ENCODE measurements at places on chromosomes 4 and X.

DNA sequence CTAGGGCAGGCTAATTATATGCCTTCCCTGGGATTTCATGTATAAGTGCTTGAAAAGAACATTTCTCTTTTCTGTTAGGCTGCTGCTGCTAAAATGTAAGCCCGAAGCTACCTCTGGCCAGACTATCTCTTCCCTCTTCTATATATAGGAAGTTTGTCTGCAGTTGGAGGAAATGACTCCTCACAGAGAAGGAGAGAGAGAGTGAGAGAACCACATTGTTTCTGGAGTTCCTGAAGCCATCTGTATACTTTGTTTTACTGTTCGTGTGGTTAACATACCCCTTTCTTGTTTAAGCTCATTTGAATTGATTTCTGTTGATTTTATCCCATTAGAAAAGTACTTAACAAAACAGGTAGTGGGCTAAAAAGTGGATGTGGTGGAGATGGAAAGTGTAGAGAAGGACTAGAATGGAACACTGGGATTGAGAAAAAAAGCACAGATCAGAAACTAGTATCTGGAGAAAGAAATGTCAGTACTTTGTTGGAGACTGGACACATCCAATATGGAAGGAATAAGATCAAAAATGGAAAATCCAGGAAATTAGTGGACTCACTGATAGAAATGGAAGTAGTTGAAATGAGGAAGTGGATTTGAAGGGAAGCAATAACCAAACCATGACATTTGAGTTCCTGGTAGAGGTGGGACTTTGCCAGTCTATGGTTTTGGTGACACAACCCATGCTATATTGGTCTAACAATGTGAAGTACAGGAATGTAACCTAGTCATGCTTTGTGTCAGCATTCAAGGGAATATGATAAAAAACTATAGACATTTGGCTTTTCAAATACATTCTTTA lies 112.6 kb downstream of the TMA16 start:
- no peak for DNase-seq

- no peak for DNase-seq
Measured at GRCh38 chr4:89277412-89277811, 30.2 kb downstream of the GPRIN3 start.

GRCh38 chr4:44146516-44146915 lies 302.1 kb downstream of the KCTD8 start:
- no peak for DNase-seq

GRCh38 chr4:174847801-174848427 lies 18.9 kb upstream of the GLRA3 start:
- DNase-seq = no peak

DNA sequence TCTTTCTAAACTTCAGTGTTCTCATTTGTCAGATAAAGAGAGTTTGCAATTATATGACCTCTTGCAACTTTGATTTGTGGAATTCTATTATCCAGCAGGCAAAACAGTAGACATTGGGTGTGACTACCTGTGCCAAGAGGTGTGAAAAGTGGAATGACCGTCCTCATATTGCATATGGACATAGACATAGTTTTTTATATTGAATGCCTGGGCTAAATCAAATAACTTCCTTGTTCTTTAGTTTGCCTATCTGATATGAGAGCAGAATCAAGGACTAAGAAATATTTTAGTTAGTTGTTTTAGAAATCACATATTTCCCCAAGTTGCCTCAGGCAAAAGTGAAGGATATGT lies 117.7 kb upstream of the KLF8 start:
- DNase-seq = no peak

GRCh38 chr4:138555584-138555983 lies 313.4 kb upstream of the SLC7A11 start:
- peak; percentile 1 for DNase-seq

DNA sequence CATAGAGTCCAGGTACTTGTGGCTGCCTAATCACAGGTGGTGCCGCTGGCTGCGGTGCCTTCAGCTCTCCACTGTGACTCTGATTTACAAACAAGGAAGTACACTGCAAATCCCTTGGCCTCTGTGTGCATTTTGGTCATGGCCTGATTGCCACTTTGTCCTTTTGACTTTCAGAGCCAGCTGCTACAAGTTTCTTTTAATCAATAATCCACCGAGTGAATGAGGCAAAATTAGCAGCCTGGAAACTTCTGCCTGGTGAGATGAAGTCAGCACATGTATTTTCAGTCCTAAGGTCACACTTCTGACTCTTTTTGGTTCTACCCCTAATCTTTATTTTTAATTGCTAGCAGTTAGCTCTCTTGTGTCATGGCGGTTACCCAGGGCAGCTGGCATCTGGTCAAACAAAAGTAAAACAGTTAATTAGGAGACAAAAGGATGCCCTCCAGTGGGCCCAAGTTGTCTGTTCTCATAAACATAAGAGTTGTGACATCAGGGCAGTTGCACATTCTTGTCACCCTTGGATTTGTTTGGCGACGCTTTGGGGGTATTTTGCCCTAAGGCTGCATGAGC lies 62.3 kb upstream of the LNX1 start:
- DNase-seq = no peak

- DNase-seq = no peak
Measured at GRCh38 chr4:111748157-111748556, 397.1 kb upstream of the FAM241A start.

DNA sequence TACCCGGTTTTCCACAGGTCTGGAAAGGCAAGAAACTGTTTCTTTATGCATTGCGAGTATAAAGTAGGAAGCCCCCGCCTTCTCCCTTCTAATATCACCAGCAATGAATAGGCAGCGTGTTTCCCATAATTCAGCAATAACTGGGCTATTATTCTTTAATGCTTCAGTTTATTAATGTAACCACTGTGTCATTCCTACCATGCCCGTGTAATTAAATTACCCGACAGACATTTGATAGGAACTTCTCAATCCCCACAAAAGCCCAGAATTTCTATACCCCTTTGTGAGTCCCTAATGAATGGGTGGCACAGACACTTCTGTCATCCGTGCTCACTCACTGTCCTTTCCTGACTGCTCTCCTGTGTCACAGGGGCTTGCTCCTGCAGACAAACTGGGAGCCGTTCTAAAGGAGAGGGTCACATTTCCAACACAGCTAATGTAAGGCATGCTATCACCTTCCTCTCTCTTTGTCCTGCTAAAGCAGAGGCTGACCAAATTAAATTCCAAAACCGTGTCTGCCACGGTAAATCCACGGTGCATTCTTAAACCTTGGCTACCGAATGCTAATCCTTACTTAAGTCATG lies 108.5 kb upstream of the MID1 start:
- DNase-seq = no peak

DNA sequence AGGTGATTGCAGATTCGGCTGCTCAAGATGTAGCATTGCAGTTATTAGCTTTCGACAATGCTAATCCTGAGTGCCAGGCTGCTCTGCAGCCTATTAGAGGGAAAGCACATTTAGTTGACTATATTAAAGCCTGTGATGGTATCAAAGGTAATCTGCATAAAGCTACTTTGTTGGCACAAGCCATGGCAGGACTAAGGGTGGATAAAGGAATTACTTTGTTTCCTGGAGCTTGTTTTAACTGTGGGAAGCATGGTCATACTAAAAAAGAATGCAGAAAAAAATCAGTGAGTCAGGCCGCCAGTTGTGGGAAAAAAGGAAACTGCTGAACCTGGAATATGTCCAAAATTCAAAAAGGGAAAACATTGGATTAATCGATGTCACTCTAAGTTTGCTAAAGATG lies 154.9 kb upstream of the TECRL start:
- no peak for DNase-seq

- no peak for DNase-seq
Measured at GRCh38 chr4:121056066-121056465, 16.3 kb downstream of the NDNF start.

GRCh38 chr4:20017070-20017776 lies 234.5 kb upstream of the SLIT2 start:
- DNase-seq = no peak

GRCh38 chr4:174578366-174578765 lies 56.1 kb upstream of the HPGD start:
- no peak for DNase-seq

- no peak for DNase-seq
Measured at GRCh38 chrX:13239272-13239671, 80.6 kb downstream of the ATXN3L start.

DNA sequence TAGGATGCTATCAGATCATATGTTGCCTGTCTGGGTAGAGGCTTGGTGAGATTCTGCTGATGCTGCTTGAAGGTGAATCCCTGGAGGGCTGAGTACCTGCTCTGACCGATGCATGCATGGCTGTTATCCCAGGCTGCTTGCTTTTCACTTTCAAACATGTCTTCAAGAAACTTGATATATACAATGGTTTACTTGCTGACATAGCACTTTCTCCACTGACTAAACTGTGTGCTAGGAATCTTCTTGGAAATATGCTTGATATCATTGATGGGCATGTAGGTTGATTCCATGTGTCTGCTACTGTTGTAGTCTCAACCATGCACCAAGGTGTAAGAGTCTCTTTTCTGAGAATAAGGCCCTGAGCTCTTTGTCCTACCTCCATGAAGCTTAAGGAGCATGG lies 79.6 kb upstream of the WDR1 start:
- no peak for DNase-seq

DNA sequence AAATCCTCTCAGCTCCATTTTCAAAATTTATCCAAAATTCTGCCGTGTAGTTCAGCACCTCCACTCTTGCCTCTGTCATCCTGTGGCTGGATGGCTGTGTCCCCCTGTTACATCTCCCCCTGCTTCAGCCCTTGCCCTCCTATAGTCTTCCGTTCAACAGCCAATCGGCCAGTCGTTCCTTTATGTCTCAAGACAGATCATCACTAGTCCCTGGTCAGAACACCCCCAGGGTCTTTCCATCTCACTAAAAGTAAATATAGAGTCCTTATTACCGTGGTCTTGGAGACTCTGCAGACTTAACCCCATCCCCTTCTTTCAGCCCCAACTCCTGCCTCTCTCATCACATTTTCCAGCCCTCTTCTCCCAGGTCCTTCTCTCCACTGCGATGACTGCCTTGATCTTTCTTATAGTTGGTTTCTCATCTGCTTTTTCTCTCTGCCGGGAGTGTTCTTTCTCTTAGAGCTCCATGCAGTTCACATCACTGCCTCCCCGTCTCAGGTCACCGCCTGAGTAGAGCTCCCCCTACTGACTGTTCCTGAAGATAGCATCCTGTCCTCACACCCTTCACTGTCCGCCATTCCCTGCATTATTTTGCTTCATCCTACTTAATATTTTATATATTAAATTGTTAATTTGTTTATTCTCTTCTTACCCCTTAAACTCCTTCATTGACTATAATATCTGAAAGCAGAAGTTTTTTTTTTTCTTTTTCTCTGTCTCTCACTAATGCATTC lies 736.9 kb upstream of the MAGEB2 start:
- no peak for DNase-seq

DNA sequence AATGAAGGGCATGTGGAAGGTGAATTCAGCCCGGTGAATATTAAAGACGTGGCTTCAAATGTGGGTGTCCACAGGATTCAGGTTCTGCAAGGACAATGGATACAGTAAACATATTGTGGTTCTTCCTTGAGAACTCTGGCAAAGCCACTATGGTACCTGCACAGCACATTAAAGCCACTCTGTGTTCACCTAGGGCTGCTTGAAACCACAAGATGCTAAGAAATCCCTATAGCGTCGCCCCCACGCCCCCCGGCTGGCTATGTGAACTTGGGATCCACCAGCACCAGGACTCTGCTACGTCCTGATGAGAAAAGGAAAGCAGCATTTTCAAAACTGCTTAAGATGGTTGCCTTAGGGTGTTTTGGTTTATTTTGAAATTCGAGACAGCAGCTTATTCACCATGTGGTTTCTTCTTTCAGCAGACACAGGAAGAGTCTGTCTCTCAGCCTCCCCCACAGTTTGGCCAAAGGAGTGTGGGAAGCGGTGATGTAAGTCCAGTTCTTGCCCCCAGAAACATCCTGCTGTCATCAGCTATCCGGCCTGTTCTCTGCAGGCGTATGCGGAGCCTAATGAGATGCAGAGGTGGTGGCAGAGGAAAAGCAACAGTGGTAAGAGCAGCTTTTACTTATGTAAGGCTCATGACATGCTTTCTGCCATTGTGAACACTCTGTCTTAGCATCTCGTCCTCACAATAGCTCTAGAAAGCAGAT lies 111.5 kb downstream of the AFAP1 start:
- DNase-seq = peak; percentile 43

GRCh38 chr4:180799798-180800197 lies 1443.4 kb upstream of the TENM3 start:
- DNase-seq = no peak

DNA sequence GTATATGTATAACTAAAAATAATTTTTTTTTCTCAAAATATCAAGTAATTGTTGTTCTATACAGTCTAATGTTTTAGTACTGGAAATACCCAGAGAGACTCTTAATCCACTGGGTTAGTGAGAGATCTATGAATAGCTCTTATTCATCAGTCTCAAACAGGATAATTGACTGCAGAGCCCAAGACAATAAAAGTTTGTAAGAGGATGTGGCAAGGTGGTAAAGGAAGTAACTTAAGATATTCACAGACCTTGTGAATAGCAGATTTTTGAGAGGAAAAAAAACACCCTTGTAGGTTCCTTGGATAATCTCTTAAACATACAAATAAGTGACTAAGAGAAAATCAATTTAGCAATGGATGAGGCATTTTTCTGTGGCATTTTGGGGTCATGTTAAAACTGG lies 210.9 kb upstream of the FAM241A start:
- DNase-seq = no peak

DNA sequence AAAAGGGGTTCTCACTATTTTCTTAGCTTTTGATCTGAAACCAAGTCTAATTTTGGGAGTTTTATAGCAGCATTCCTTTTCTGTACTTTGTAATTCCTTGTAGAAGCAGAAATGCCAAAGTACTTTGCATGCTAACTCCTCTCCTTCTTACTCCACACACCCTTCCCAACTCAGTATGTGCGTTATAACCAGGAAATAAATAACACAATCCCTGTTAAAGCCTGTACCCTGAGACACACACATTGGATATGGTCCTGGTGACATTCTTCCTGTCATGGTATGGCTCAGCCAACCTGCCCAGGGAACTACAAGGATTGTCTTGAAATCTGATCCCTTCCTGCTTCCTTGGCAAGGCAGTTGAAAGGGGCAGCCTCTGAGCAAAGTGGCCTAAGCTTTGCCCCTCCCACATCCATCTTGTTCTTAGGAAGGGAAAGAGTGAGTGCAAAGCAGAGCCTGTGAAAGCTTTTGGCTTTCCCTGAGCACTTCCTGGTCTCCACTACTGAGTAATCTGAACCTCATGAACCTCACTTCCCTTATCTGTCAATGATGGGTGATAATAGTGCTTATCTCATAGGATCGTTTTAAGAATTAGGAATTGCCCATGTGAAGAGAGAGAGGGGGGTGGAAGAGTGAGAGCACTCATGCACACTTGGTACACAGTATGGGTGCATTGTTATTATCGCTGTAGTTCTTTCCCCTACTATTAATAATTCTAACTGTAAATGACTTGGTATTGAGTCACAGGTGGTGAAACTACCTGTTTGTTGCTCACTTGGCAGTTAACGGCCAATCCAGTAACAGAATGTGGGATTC lies 109.3 kb downstream of the AFF2 start:
- no peak for DNase-seq

GRCh38 chr4:31595496-31595895 lies 875.3 kb downstream of the PCDH7 start:
- no peak for DNase-seq

- DNase-seq = no peak
Measured at GRCh38 chr4:85644061-85644460, 169.1 kb downstream of the ARHGAP24 start.
